ENCODE measurements at places on chromosomes 13 and 19. TPM values are rescaled to one million over a fixed set of nuclear protein-coding genes. Genes with fewer than 3 reads are reported as not detected.

GRCh38 chr19:38711726-38712153, 32.5 kb downstream of the CAPN12 start:
- DNase-seq = peak; percentile 89

Gene CCDC169
- 0.97 TPM for total RNA-seq

GRCh38 chr13:90866006-90866405, 481.5 kb upstream of the MIR17HG start:
- no peak for DNase-seq

DNA sequence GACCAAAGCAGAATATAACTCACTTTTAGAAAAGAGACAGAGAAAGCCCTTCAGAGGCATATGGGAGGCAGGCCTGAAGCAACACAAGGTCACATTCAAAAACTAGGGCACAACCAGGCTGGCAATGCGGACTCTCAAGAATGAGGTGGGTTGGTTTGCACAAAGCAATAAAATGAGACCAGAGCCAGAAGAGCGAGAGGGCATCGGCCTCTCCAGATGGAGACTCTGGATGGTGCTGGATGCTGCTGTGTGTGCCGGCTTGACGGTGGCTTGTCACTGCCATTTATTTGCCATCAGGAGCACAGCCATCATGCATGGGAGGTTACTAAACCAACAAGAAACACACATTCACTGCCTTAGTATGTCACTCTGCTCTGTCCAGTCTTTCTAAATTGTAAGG, 649.4 kb downstream of the DIAPH3 start:
- no peak for DNase-seq

- peak; percentile 14 for DNase-seq
These were observed 61.4 kb downstream of the CCNE1 start for GRCh38 chr19:29873024-29873800.

Gene UHRF1
- 36.1 TPM for total RNA-seq

Gene MTUS2
- total RNA-seq = 0.32 TPM

Gene GPR108
- 28.3 TPM for total RNA-seq

DNA sequence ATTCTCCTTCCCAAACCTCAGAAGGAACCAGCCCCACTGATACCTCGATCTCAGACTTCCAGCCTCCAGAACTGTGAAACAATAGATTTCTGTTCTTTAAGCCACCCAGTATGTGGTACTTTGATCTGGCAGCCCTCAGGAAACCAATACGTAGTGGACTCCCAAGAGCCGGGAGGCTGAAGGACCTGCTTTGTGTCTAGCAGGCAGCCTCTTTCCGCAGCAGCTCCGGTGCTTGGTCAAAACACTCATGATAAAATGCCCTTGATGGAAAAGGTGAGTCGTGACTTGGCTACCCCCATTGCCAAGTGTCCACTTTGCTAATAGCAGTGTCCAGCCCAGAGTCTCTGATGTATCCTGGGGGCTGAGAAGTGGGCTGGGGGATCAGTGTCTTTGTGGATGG, 158.8 kb upstream of the TMTC4 start:
- no peak for DNase-seq

DNA sequence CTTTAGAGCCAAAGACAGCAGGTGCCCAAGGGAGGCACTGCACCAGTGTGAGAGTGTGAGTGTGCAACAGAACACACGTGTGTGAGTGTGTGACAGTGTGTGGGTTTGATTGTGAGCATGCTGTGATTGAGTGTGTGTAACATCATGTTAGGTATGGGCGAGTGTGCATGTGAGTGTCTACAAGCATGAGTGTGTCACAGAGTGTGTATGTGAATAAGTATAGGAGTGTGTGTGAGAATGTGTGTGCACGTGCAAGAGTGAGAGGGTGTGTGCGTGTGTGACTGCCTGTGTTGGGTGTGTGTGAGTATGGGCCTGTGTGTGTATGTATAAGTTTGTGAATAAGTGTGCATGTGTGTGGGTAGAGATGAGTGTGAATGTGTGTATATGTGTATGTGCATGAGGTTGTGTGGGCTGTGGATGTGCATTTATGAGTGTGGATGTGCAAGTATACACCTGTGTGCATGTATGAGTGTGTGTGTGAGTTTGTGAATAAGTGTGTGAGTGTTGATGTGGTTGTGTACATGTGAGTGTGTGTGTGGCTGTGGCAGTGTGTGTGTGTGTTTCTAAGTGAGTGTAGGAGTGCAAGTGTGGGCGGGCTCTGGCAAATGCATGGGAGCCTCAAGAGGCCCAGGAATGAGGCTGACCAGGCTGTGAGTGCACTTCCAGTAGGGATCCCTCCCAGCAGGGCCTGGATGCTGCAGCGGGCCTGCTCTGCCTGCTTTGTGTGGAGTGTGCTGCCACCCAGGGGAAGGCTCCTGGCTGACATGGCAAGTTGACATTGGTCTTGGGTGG, 198.4 kb downstream of the COL4A1 start:
- DNase-seq = peak; percentile 89

Gene CNFN
- 0.32 TPM for total RNA-seq

Gene ZFP14
- total RNA-seq = 2.6 TPM

Gene KLK11
- total RNA-seq = not detected

- no peak for DNase-seq
These were observed 448.7 kb upstream of the MIR17HG start for GRCh38 chr13:90898811-90899210.

Gene CD70
- not detected for total RNA-seq

Gene SUGP2
- 39.3 TPM for total RNA-seq

DNA sequence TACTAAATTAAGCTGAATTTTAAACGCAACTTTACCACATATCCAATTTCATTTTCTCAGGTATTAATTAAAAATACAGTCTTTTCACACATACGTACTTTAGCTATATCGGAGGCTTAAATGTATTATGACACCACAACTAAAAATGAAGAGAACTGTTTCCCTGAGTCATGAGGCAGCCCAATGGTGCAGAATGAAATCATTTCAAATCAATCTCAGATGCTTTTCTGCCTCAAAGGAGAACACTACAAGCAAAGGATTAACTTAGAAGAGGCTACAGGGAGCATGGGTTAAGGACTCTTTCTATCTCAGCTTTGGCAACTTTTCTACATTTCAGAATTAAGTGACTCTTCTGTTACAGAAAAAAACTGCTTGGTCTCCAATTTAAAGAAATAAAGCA, 516.3 kb upstream of the HTR2A start:
- DNase-seq = no peak

Gene STK24
- total RNA-seq = 55.7 TPM

Gene KLK12
- total RNA-seq = not detected

Gene NOSIP
- total RNA-seq = 101 TPM

GRCh38 chr13:94280349-94280748, 199.1 kb downstream of the DCT start:
- DNase-seq = no peak

GRCh38 chr13:49428041-49428763, 15.7 kb downstream of the CAB39L start:
- no peak for DNase-seq

DNA sequence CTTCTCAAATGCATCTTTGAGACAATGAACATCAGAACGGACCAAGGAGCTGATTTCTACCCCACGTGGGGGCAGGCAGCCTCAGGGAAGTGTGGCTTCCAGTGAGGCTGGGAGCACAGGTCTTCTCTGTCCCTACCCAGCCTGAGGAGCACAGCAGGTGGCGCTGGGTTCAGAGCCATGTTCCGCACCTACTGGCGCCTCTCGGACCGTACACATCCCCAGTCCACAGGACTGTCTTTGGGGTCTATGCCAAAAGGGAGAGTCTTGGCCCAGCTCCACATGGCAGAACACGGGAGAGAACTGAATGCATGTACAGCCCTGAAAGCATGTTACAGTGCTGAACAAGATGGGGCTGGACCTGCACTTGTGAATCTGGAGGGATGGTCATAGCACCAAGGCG, 22.6 kb downstream of the SUGP1 start:
- no peak for DNase-seq

Gene CDX2
- total RNA-seq = not detected

Gene IRS2
- 6.4 TPM for total RNA-seq

DNA sequence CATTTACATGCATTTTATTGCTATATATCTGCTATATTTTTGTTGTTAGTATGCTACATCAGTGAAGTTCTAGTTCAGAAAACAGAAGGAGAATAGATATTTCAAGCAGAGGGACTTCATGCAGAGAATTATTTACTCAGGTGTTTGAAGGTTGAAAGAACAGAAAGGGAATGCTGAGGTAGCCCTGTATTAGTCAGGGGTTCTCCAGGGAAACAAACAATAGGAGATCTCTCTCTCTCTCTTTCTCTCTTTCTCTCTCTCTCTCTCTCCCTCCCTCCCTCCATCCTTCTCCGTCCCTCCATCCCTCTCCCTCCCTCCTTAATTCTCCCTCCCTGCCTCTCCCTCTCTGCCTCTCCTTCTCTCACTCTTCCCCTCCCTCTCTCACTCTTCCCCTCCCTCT, 114.3 kb upstream of the TDRD3 start:
- no peak for DNase-seq

GRCh38 chr13:71394176-71394575, 472.8 kb downstream of the DACH1 start:
- DNase-seq = no peak

GRCh38 chr13:94703721-94704314, 8.5 kb downstream of the SOX21 start:
- no peak for DNase-seq

Gene ATXN8OS
- total RNA-seq = not detected

All from fibroblast of villous mesenchyme (primary cell).